ENCODE measurements at places on chromosomes 1 and 21.

DNA sequence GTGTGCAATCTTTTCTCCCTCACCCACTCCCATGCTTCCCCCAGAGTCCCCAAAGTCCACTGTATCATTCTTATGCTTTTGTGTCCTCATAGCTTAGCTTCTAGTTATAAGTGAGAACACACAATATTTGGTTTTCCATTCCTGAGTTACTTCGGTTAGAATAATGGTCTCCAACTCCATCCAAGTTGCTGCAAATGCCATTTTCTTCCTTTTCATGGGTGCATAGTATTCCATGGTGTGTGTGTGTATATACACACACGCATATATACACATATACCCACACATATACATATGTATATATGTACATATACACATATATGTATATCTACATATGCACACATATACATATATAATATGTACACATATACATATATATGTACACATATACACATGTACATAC, 69.3 kb downstream of the ERG start:
- H3K4me1 ChIP-seq: no peaks in the 10 kb centered on the region
- no peak overlapping the region for H3K4me3 ChIP-seq
- H3K27me3 ChIP-seq: no peaks in the 10 kb centered on the region
- H3K27ac ChIP-seq: no peak overlapping the region
- H3K36me3 ChIP-seq: no peaks in the 10 kb centered on the region

DNA sequence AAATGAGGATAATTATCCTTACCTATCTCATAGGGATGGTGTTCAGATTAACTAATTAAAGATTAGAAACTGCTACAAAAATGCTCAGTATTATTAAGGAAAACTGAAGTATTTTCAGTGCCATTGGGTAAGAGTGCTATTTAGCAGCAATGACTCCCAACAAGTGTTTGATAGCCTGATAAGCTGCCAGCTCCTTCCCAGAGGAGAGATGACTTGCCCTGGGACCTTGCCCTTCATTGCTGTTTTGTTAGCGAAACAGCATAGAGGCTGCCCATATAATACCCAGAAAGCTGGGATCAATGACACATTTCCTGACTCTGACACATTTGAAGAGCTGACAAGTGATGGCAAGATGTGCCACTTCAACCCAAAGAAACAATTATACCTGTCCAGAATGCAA, 592.2 kb downstream of the ADGRL2 start:
- no peak overlapping the region for H3K27ac ChIP-seq
- H3K27me3 ChIP-seq: no peaks in the 10 kb centered on the region
- no peaks in the 10 kb centered on the region for H3K36me3 ChIP-seq
- no peaks in the 10 kb centered on the region for H3K4me1 ChIP-seq
- no peak overlapping the region for H3K4me3 ChIP-seq

DNA sequence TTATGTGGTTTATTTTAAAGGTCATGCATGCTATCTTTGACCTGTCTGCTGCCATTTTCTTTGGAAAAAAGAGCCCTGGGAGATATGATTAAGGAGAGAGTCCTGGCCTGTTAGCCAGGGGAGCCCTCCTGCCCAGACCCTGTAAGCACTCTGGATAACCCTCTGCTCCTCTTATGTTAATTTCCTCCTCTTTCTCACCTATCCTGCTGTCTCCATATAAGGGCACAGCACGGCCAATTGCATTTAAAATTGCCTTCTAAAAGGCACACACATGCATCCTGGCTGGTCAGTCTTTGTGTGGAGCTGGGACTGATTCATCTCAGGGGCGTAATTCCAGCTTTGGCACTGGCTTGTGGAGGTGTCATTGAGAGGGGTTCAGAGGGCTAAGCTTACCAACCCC, 158.9 kb downstream of the ST6GALNAC5 start:
- no peaks in the 10 kb centered on the region for H3K36me3 ChIP-seq
- H3K27ac ChIP-seq: no peak overlapping the region
- H3K4me1 ChIP-seq: no peaks in the 10 kb centered on the region
- H3K27me3 ChIP-seq: peaks cover 4% of the 10 kb centered on the region
- no peak overlapping the region for H3K4me3 ChIP-seq

DNA sequence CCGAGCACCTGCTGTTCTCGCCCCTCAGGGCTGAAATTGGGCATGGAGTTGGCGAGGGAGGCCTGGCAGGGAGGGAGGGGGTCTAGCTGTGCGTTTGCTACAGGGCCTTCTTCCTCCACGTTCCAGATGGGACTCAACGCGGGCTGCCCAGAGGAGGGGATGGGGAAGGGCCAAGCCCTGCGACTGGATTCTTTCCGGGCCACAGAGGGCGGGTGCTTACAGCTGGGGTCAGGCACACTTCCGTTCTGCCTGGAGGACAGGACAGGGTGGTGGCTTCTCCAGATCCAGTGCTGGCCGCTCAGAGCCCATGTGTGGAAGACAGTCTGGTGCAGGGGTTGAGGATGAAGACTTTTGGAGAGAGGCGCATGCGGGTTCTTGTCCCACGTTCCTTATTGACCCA, 90.0 kb downstream of the EDEM3 start:
- no peaks in the 10 kb centered on the region for H3K36me3 ChIP-seq
- H3K4me1 ChIP-seq: no peaks in the 10 kb centered on the region
- DNase-seq: no peak
- H3K27ac ChIP-seq: no peak overlapping the region
- no peak overlapping the region for H3K4me3 ChIP-seq

DNA sequence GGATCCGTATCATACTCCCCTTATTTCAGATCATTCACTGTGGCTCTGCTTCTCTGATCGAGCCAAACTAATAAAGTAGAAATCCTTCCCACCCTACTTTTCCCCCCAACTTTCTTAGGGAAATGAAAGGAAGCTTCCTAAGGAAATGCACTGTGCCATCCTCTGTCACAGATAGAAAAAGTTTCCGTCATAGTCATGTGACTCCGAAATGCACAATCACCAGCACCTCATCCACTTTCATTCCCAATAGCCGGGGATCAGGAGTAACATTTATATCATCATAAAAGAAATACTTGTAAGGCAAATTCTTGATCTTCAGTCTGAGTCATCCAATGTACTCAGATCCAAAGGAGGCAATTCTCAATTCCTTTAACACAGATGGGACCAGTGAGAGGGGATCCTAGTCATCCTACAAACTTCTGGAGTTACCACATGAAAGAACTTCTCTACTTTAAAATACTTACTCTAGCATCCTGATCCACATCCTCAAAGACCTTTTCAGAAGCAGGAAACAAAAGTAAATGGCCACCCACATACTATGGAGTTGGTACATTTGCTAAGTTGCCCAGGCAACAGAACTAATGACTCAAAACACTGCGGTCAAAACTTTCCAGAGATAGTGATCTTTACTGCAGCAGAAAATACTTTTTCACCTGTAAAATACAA, 97.8 kb upstream of the ZC3H11B start:
- no peak overlapping the region for H3K4me3 ChIP-seq
- no peak for DNase-seq

DNA sequence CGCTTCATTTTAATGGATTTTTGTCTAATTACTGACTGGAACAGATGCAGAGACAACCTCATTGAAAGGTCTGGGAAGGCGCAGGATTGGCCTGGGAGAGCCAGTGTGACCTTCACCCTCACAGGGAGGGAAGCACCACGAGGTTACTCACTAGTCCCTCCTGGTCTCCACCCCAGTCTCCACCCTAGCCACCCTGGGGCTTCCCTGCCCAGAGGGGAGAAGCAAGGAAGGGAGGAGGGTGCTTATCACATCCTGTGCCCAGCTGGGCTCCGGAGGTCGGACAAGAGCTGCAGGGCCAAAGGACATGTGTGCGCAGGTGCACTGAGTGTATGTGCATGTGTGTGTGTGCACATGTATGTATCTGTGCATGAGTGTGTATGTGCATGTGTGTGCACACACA, 220.1 kb upstream of the VAMP3 start:
- DNase-seq: no peak
- no peak overlapping the region for H3K4me3 ChIP-seq
- H3K4me1 ChIP-seq: no peaks in the 10 kb centered on the region

- H3K4me3 ChIP-seq: peak overlapping the region; percentile 26
- DNase-seq: peak; percentile 76
- no peaks in the 10 kb centered on the region for H3K27me3 ChIP-seq
- H3K4me1 ChIP-seq: peaks cover 30% of the 10 kb centered on the region
- no peaks in the 10 kb centered on the region for H3K36me3 ChIP-seq
- H3K27ac ChIP-seq: no peak overlapping the region
Measured at GRCh38 chr1:44707959-44708831, 22.8 kb downstream of the RNU5D-1 start.

GRCh38 chr1:96995351-96995750, 273.8 kb downstream of the PTBP2 start:
- H3K27ac ChIP-seq: no peak overlapping the region
- DNase-seq: no peak
- no peak overlapping the region for H3K4me3 ChIP-seq
- H3K36me3 ChIP-seq: no peaks in the 10 kb centered on the region

- no peak overlapping the region for H3K27ac ChIP-seq
Measured at GRCh38 chr1:28297826-28298225, 31.0 kb upstream of the MED18 start.

- H3K36me3 ChIP-seq: no peaks in the 10 kb centered on the region
- no peak overlapping the region for H3K4me3 ChIP-seq
- H3K4me1 ChIP-seq: peaks cover 18% of the 10 kb centered on the region
- H3K27ac ChIP-seq: no peak overlapping the region
- no peak for DNase-seq
- H3K27me3 ChIP-seq: no peaks in the 10 kb centered on the region
Measured at GRCh38 chr1:168468822-168469221, 75.0 kb downstream of the XCL2 start.

DNA sequence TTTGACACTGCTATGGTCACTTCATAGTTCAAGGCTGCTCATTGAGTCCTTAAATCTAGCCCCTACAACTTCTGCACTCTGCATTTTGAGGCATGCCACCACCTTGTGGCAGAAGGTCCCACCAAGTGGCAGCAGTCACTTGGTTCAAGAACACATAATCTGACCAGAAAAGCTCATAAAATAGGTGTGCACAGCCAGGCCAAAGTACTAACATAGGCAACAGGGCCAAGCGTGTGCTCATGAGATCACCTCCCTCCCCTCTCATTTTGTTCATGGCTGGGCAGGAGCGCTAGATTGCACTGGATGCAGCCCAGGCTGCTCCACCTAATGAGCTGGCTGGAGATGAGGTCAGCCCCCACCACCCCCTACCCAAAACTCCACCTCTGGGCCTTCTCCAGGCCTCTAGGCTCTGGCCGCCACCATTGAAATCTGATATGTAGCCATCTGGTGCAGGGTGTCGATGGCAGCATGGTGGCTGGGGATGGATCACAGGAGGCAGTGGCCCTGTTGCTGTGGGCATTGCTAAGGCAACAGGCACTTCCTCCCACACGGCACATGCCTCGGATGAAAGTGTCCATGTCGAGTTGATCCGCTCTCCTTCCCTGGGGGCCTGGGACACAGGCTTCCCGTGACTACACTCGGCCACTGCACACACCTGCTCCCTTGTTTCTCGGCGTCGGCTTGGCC, 193.2 kb downstream of the TRABD2B start:
- no peaks in the 10 kb centered on the region for H3K36me3 ChIP-seq
- H3K27ac ChIP-seq: no peak overlapping the region
- DNase-seq: no peak
- H3K4me1 ChIP-seq: no peaks in the 10 kb centered on the region
- H3K4me3 ChIP-seq: no peak overlapping the region

GRCh38 chr1:32388641-32389040, 5.6 kb downstream of the BSDC1 start:
- no peak for DNase-seq
- no peaks in the 10 kb centered on the region for H3K27me3 ChIP-seq
- no peak overlapping the region for H3K4me3 ChIP-seq
- peaks cover 16% of the 10 kb centered on the region for H3K36me3 ChIP-seq

- no peak overlapping the region for H3K4me3 ChIP-seq
- H3K27ac ChIP-seq: peak overlapping the region; percentile 62
- peaks cover 13% of the 10 kb centered on the region for H3K4me1 ChIP-seq
Measured at GRCh38 chr1:147202576-147202975, 22.6 kb downstream of the FMO5 start.

- H3K27me3 ChIP-seq: no peaks in the 10 kb centered on the region
- no peaks in the 10 kb centered on the region for H3K36me3 ChIP-seq
- DNase-seq: no peak
- H3K27ac ChIP-seq: peak overlapping the region; percentile 76
Measured at GRCh38 chr1:50959303-50959912, 659 bp downstream of the FAF1 start.

GRCh38 chr1:43207229-43207853, 35.2 kb downstream of the CFAP57 start:
- no peaks in the 10 kb centered on the region for H3K36me3 ChIP-seq
- peaks cover 4% of the 10 kb centered on the region for H3K4me1 ChIP-seq
- no peak for DNase-seq
- H3K4me3 ChIP-seq: no peak overlapping the region
- H3K27ac ChIP-seq: no peak overlapping the region

DNA sequence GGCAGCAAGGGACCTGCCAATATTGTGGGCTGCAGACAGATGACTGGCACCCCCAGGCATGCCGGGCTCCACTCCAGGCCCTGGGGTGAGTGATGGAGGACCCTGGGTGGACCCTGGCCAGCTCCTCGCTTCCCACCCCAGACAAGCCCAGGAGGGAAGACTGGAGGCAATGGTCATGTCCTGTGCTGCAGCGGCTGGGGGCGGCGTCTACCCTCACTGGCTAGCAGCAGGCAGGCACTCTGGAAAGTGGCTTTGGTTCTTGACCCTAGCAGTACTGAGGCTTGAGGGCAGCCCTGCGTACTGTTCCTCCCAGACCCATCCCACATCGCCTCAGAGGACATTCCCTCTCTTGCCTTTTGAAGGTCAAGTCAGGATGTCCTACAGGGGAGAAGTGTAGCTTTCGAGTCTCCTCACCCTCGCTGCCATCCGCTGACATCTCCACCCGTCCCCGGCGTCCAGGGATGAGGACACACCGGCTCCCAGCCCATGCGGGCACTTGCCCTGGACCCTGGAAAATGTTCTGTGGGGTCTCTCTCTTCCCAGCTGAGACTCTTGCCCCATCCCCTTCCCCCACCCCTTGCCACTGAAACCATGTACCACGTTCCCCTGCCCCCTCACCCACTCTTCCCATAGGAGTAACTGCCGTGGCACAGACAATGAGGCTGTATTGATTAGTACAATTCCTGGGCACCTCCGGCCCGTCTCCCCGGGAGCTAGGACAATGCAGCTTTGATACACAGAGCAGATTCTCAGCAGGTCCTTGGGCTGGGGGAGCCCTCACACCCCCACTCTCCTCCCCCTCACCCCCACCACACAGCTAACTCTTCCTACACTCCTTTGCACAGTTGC, 15.0 kb downstream of the SLC6A9 start:
- DNase-seq: no peak
- H3K27ac ChIP-seq: no peak overlapping the region
- no peaks in the 10 kb centered on the region for H3K36me3 ChIP-seq

- no peaks in the 10 kb centered on the region for H3K4me1 ChIP-seq
- no peaks in the 10 kb centered on the region for H3K27me3 ChIP-seq
- H3K4me3 ChIP-seq: no peak overlapping the region
- H3K27ac ChIP-seq: no peak overlapping the region
- peak; percentile 71 for DNase-seq
Measured at GRCh38 chr1:36342426-36343185, 19.2 kb upstream of the EVA1B start.

- no peak overlapping the region for H3K4me3 ChIP-seq
- H3K27me3 ChIP-seq: peaks cover 54% of the 10 kb centered on the region
- no peak for DNase-seq
- H3K27ac ChIP-seq: no peak overlapping the region
- peaks cover 19% of the 10 kb centered on the region for H3K4me1 ChIP-seq
Measured at GRCh38 chr1:236689713-236690569, 3.6 kb downstream of the ACTN2 start.

- no peak for DNase-seq
- H3K4me1 ChIP-seq: no peaks in the 10 kb centered on the region
- no peaks in the 10 kb centered on the region for H3K27me3 ChIP-seq
- no peak overlapping the region for H3K27ac ChIP-seq
- H3K4me3 ChIP-seq: no peak overlapping the region
Measured at GRCh38 chr1:62057641-62058290, 136.9 kb upstream of the L1TD1 start.

- H3K27me3 ChIP-seq: no peaks in the 10 kb centered on the region
- peaks cover 26% of the 10 kb centered on the region for H3K4me1 ChIP-seq
- no peak overlapping the region for H3K27ac ChIP-seq
- no peak for DNase-seq
- no peak overlapping the region for H3K4me3 ChIP-seq
Measured at GRCh38 chr1:25433389-25434186, 2.9 kb downstream of the MACO1 start.

Measured in B cell (primary cell).